ENCODE measurements at places on chromosomes 13 and 19.
A peak's percentile ranks its signal among the peaks of the same experiment; 100 is the strongest.

- DNase-seq, result no peak
Measured at GRCh38 chr13:40564342-40565001, 102.0 kb downstream of the FOXO1 start.

GRCh38 chr19:42108527-42109389 is 23.5 kb downstream of the POU2F2 start:
- peak; percentile 92 for DNase-seq

DNA sequence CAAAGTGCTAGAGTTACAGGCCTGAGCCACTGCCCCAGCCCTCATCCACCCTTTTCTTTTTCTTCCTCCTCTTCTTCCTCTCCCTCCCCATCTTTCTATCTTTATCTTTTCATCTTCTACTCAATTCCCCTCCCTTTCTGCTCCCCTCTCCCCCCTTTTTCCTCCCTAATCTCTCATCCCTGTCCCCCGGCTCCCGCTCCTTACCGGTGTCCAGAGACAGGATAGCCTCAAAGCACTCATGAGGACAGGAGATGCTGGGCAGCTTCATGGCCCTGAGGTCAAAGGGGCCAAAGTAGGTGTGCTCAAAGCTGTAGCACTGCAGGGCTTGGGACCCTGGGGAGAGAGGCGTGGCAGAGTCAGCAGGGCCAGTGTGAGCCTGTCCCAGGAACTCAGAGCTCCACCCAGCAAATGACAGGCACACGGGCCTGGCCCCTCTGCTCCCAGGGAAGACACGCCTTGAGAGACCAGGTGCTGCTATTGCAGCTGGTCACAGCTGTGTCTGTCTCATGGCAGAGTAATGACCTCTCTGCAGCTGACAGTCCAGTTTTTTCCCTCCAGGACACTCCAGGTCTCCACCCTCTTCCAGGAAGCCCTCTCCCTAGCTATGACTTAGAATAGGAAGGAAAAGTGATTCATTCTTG is 2.6 kb downstream of the LYPD5 start:
- no peak for DNase-seq

GRCh38 chr19:55530996-55531395 is 5.9 kb downstream of the SBK2 start:
- no peak for DNase-seq

DNA sequence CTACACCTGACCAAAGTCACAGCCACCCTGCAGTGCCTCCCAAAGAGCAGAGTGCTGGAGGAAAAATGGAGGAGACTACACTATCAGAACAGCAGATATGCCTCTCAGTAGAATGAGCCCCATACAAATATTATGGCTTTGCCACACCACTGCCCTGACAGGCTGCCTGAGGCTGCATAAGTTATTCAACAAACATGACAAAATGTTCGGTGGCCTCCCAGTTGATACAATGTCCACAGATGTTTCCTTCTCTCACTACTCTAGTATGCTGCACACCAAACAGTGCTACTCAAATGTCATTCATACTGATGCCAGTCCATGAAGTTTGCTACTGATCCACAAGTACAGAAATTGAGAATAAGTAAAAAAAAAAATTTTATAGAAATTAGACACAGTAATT is 41.0 kb downstream of the N4BP2L2 start:
- no peak for DNase-seq

GRCh38 chr19:6772028-6772865 is at the start of gene VAV1:
VAV1 (plus strand) TSS chr19:6772708; CDS start chr19:6772808, 100 bp downstream.
- DNase-seq, result peak; percentile 73

DNA sequence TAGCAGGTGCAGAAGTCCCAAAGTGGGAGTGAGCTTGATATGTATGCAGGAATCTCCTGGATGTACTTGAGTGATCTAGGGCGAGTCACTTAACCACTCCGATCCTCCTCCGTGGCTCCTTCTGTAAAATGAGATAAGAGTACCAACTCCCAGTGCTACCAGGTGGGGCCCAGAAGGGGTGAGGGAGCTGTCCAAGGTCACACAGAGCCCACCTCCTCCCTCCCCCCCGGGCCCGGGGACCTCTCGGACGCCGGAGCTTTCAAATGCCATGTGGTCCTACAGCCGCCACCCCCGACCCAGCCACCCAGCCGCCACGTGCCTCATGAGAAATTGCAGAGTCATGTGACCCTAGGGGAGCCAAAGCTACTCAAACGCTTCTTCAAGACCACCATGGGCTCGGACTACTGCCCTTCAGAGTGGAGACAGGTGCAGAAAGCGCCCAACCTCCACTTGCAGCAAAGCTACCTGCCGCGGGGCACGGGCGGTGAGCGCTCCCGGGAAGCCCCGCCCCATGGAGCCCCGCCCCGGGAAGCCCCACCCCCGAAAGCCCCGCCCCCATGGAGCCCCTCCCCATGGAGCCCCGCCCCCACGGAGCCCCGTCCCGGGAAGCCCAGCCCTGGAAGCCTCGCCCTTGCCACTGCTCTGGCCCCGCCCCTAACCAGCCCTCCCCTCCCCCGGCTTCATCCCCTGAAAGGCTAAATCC is 10.1 kb upstream of the ZNF358 start:
- peak; percentile 47 for DNase-seq

DNA sequence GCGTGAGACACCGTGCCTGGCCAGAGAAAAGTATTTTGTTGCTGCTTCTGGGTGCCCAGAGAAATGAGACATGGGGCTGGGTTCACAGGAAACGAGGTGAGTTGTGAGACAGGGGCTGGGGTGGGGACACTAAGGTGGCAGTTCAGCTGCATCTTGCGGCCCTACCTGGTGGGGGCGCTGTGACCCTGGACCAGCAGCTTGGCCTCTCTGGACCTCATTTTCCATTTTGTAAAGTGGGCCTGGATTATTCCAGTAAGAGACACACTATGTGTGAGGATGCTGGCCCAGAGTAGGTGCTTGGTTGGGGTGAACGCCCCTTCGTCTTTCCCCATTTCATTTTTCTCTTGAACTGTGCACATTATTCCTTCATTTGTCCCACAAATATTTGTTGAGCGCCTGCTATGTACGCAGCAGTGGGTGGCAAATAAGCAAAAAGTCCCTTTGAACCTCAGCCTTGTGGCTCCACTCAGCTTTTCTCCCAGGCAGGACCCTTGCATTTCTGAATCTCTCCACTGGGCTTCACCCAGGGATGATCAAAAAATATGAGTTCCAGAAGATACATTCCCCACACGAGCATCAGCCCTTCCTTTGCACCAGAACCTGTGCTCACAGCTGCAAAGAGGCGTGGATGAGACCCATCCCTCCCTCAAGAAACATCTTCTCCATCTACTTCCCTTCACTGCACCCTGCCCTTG is 26.6 kb upstream of the OR10H1 start:
- DNase-seq, result peak; percentile 22
